ENCODE measurements at places on chromosomes 5 and 9.

DNA sequence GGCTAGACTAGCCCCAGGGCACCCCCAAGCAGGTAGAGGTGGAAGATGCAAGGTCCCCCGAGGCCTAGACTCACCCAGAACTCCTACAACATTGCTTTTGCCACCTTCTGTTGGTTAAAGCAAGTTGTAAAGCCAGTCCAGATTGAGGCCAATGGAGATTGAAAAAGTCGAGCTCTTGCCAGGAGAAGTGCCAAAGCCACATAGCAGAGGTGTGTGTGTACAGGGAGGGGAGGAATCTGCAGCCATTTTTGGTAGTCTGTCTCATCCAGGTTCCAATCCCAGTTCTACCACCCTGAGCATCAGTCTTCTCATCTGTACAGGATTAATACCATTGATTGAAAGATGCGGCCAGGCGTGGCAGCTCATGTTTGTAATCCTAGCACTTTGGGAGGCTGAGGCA lies 12.3 kb upstream of the URM1 start:
- no peak for DNase-seq

DNA sequence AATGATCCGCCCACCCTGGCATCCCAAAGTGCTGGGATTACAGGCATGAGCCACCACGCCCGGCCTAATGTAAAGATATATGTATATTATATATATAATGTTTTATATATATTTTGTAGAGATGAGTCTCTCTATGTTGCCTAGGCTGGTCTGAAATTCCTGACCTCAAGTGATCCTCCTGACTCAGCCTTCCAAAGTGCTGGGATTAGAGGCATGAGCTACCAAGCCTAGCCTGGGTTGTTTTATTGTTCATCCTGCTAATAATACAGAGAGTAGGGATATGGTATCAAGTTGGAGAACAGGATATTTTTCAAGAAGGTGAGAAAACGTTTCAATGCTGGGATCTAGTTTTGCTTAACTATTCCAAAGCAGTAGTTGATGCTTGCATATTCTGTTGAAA lies 2.9 kb downstream of the SEC24A start:
- DNase-seq = no peak

DNA sequence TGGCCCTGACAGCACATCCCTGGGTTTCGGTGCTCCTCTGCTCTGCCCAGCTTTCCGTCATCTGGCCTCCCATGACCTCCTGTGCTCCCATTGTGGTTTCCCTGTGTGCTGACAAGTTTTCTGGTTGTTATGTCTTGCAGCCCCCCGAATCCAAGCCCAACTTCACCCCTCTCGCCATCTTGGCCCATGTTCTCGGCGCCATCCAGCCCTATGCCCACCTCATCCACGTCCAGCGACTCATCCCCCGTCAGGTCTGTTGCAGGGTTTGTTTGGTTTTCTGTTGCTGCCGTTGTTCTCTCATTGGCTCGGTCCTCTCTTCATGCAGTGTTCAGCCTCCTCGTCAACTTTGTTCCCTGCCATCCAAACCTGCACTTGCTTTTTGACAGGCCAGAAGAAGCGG lies 196.4 kb downstream of the NR3C1 start:
- no peak for DNase-seq

DNA sequence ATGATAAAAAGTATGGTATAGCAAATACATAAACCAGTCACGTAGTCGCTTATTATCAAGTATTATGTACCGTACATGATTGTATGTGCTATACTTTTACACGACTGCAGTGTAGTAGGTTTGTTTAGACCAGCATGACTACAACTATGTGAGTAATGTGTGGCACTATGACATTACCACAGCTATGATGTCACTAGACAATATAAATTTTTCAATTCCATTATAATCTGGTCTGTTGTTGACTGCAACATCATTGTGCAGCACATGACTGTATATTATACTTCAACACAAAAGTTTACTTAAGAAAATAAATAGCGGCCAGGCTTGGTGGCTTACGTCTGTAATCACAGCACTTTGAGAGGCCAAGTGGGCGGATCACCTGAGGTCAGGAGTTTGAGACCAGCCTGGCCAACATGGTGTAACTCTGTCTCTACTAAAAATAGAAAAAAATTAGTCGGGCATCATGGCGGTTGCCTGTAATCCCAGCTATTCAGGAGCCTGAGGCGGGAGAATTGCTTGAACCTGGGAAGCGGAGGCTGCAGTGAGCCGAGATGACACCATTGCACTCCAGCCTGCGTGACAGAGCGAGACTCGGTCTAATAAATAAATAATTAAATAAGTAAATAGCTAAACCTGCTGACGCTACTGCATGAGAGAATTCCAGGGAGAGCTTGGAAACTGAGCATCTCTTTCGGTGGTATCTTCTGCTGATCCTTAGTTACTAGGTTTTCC lies 24.6 kb upstream of the JADE2 start:
- no peak for DNase-seq

GRCh38 chr9:72933730-72934665 lies 18.9 kb downstream of the ALDH1A1 start:
- DNase-seq = no peak

GRCh38 chr5:142520885-142521284 lies 165.0 kb downstream of the FGF1 start:
- no peak for DNase-seq

DNA sequence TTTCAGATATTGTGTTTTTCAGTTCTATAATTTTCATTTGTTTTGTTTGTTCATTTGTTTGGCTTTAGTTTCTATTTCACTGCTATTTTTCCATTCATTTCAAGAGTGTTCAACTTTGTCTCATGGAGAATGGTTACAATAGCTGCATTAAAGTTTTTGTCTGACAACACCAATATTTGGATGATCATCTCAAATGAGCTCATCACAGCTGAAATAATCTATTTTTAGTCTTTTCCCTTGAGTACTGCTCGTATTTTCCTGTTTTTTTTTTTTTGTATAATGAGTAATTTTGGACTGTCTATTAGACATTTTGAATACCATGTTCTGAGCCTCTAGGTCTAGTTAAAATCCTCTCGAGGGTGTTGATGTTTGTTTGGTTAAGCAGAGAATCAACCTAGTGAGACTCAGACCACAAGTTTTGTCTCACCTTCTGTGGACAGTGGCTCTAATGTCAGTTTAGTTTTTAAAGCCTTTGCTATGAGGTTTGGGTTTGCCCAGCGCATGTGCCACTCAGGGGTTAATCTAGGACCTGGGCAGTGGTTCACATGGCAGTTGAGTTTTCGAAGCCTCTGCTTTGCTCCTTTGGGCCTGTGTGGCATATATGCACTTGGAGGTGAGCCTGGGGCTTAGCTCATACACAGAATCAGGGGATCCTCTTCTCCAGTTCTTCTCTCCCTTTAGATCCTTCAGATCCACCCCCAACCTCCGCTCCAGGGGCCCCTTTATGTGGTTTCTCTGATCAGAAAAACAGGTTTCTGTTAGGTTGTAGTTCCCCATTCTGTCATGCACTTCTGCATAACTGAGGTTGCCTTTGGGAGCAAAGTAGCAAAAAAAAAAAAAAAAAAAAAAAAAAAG lies 79.8 kb downstream of the ARSB start:
- no peak for DNase-seq

- DNase-seq = no peak
Measured at GRCh38 chr5:109312695-109313094, 97.1 kb downstream of the PJA2 start.

DNA sequence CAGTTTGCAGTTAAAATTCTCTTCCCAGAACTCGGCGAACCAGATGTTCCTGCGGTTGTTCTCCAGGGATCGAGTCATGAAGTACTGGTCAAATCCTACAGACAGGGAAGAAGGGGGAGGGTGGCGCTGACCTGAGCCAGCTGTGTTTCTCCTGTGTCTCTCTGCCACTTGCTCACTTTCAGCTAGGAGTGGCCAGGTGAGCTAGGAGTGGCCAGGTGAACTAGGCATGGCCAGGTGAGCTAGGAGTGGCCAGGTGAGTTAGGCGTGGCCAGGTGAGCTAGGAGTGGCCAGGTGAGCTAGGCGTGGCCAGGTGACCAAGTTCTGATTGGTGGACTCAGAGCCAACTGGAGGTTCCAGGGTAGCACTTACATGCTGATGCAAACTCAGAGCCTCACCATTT lies 5.8 kb downstream of the GRM6 start:
- DNase-seq = no peak

DNA sequence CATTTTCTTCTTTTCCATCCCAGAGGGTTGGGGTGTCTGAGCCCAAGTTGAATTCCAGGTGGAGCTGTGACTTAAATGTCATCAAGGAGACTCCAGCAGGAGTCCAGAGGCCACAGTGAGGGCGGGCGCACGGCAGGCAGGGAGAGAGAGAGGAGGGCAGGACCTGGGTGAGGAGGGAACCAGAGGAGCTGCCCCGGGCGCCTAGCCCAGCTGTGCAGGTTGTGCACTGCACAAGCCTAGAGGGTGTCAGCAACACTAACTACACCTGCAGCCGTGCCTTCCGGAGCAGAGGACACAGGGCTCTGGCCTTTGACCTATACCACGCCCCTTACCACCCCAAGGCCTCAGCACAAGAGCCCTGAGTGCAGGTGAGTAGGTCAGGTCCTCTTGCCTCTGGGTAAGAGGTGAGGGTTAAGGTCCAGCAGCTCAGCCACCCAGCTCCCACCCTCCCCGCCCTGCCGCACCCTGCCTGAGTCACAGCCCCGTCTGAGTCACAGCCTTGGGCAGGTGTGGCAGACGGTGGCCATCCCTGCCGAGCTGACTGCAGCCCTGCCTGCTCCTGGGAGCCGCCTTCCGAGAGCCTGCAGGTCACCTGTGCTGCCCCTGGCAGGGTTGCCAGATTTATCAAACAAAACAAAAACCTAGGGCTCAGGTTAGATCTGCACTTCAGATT lies 6.4 kb upstream of the AGPAT2 start:
- DNase-seq = no peak

DNA sequence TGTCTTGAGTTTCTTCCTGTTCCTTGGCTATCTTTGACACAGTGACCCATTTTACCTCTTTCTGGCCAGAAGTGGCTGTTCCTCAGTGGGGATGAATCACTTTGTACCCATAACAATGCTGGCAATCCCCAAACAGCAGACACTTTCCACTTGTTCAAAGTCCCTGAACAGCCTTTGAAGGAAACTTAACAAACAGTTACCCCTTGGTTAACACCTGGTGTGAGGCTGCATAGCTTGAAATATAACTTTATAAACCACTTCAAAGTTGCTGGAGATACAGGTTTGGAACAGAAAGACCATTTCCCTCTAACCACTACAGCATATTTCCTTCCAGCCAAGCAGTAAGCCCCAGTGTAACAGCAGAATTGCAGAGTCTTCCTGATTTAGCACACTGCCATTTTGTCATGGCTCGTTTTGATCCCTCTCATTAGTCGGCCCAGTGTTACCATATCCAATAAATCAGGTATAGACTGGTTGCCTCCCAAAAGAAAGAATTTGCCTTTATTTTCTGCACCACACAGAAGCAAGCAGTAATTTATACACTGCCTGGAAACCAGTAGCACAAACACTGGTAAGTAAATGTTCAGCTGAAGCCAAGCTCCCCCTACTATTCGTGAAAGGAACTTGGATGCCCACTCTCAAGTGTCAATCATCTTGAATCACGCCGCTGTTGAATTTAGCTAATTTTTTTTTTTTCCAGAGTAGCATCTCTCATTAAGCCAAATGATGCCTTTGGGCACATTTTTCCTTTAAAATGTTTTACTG lies 225.9 kb downstream of the PIK3R1 start:
- DNase-seq = no peak

DNA sequence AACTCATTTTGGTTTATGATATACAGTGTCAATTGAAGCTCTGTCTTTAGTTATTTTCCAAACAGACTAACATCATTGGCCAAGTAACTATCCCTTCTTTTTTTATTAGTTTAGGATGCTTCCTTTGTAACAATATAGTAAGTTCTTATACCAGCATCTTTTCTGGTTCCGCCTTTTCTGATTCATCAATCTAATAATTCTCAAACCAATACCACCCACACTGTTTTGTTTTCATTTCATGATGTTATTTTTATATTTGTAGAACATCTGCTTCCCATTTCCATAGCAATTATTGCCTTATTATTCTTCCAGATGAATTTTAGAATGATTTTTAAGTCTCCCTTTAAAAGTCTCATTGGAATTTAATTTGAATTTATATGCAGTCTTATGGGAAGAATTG lies 218.1 kb downstream of the RFK start:
- DNase-seq = no peak

DNA sequence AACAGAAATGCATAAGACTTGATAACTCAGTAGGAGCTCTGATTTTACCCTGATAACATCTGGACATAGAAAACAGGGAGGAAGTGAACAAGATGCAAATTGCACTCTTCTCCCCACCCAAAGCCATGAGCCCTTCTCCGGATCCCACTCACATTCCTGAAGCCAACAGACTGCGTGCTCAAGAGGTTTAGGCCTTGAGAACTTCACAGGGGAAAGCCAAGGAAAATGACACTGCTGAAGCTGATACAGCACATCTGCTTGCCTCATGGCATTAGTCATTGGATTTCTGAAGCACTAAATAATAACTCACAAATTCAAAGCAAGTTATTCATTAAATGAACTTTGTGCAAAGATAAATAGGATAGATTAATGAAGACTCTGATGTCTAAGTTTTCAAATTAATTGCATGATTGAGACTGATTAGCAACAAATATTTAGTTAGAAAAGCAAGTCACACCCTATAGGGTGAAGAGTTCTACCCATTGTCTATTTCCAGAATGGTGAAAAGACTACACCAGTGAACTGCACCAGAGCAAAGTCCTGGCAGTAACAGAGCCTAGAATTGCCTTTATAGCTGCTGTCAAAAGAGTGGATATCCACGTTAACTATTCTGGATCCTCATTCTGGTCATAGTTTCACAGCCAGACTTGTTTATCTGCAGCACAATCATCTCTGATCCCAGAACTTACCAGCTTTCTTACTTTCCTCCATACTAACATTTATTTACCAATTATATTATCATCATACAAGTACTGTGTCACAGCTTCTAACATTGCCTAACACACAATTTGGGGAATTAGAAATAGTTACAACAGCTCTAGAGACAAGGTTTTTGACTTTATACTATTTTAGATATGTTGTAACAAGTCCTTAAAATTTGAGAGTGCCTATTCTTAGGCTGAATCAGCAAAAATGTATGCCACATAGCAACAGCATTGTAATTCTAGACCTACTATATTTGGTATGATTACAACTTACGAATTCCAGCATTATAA lies 432.1 kb upstream of the RGMB start:
- no peak for DNase-seq

DNA sequence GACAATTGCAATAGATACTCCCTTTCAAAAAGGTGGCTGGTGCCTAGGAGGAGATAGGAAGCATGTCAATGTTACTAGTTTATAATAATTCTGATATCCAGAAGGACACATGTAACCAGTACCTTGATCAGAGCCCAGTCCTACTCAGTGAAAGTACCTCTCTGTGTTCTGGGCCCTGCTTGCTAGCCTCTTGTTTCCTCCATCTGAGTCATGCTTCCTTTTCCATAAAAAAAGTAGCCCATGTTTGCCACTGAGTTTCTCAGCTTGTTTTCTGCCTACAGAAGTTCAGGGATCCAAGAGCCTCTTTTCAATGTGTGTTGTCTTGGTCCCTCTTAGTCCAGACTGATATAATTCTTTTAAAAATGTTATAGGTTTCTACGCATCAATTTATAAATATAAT lies 149.0 kb downstream of the SSBP2 start:
- no peak for DNase-seq

DNA sequence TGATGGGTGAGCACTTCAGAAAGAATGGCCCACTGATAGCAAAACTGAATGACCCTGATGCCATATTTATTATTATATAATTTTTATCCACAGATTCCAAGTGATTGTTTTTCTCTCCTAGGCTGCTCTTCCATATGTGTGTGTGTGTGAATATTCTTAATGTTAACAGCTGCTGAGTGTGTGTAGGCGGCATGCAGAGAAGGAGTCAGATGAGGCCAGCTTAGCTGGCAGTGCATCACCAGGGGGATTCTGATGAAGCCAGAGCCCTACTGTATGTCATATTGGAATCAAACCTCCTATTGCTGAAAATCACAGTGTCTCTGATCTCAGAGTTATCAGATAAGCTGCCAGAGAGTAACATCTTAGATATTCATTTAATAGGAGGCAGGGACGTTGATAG lies 177.1 kb downstream of the DMAC1 start:
- no peak for DNase-seq

Measured in NAMALWA (cell line).